Cortex of kidney (tissue), 1 donor: ENCODE measurements at places on chromosomes 12 and 14.

DNA sequence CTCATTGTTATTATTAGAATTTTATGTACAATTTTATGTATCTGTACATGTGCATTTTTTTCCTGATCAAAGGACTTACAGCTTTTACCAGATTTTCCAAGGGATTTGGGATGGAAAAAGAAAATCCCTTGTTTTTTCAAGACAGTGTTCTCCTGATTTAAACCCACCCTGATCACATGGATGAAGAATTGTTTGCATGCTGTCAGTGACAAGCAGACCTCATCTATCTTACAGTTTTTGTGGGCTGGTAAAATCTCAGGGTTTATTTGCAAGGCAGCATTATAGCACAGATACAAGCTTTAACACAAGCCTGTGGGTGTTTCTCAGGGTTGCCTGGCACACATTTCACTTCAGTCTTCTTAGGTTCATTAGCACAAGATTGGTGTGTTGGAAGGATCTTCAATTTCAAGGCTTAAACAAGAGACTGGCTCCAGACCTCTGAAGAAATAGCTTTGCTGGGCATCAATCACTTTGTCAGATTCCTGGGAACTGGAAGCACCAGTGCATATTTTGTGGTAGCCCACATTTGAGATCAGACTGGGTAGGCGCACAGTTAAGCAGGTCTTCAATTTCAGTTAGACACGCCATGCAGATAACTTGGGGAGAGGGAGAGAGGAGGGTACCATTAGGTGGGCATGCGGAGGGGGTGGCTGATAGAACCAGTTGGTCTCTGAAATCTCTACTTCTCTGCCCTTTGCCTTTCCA, 118.0 kb downstream of the TBX5 start:
- DNase-seq = no peak

GRCh38 chr12:71865166-71865713, 25.7 kb downstream of the TBC1D15 start:
- DNase-seq = no peak

DNA sequence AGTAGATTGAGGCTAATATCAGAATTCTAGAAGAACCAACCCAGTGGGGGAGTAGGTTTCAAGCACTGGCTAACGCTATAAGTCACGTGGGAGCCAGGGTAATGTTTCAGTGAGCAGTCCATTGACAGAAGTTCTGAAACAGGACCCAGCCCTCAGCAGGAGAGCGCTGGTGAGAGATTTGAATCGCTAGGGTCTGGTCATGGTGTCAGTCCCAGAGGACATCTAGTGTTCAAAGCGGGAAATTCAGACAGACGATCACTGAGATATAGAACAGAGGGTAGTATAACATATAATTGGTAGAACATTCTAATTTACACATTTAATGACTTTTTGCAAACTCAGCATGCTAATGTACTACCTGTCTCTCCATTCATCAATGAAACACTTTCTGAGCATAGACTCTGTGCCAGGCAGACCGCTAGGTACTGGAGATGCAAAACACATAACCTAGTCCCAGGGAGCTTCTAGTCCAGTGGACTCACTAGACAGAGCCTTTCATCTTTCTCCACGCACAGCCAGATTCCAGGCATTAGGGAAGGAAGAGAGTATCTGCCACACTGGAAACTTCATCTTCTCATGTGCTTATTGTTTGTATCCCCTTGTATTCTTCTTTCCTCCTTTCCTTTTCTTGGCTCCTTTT, 35.4 kb upstream of the RNASE3 start:
- DNase-seq = no peak

DNA sequence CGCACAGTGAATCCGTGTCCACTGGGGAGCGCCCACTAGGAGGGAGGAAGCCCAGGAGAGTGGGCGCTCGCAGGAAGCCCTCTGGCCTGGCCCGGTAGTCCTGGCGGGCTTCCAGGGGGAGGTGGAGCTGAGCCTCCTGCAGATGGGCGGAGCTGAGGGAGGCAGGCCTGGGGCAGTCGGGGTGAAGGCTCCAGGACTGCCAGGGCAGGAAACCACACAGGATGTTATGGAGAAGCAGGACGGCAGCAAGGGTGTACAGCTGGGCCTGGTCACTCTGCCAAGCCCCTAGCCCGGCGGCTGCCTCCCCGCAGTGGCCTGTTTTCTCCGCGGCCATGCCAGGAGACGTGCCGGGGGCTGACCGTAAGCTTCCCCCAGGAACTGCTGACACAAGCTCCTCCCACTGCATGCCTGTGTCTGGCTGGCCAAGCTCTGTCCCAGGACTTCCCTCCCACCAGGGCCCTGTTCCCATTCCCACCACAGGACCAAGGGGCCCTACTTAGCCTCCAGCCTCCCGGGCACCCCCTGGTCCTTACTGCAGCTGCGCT, 143.4 kb upstream of the C14orf180 start:
- no peak for DNase-seq

- no peak for DNase-seq
Observed at GRCh38 chr12:116677202-116677661, 60.6 kb downstream of the SPRING1 start.

GRCh38 chr12:128795530-128796361, 28.0 kb downstream of the SLC15A4 start:
- DNase-seq = no peak

GRCh38 chr12:58310809-58311622, 369.6 kb downstream of the ATP23 start:
- DNase-seq = no peak

- DNase-seq = no peak
Observed at GRCh38 chr12:26434299-26435068, 239.1 kb downstream of the SSPN start.

DNA sequence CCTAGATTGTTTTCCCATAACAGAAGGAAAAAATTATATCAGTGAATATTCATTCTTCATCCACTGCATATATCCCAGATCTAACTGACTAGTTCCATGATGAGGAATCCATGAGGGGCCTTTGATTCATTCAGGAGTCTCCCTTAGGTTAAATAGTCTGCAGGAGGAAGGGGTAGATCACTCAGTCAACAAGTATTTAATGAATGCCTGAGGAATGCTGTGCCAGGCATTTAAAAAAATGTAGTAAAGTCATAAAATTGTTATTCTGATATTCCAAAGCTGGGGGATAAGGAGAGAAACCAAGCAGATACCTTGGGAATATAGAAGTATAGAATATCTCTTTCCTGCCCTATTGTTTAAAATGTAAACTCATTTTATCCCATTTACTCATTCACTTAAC, 216.2 kb upstream of the CAND1 start:
- DNase-seq = no peak

GRCh38 chr14:49505041-49505766, 81.0 kb downstream of the RPS29 start:
- no peak for DNase-seq

DNA sequence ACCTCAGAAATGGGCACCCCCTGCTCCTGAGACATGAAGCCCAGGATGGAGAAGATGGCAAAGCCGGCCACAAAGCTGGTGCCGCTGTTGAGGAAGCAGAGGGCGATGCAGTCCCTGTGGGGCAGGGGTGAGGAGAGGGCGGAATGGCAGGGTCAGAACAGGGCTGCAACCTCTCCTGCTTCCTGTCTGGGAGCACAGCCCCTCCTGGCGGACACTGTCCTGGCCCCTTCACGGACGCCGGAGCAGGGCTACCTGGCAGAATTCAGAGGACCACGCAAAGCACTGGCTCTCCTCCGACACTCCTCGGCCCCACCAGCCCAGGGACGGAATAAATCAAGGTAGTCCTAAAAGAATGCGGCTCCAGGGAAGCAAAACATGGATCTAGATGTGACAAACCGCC, 12.4 kb upstream of the SLC6A12 start:
- DNase-seq = no peak

DNA sequence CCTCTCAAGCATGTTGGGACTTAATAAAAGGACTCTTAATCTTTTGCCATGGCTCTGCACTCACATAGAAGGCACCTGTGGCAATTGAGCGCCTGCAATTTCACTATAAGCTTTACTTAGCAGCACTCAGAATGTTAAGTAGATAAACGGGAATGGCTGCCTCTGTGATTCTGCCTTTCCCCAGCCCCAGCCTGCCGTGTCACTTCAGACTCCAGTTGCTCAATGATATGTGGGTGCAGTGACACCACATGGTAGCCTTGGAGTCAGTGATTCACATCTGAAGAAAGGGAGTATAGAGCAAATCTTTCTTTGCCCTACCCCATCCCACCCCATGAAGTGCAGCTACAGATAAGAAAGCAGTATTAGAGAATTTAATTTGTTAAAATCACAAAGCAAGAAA, 96.1 kb downstream of the ZFC3H1 start:
- DNase-seq = no peak
